ENCODE measurements at places on chromosomes 6 and 20. TPM values are rescaled to one million over a fixed set of nuclear protein-coding genes. Genes with fewer than 3 reads are reported as not detected.

Gene CUTA
- total RNA-seq: 149 TPM

Gene RREB1
- total RNA-seq: 17.7 TPM

Gene HSPA12B
- total RNA-seq: not detected

Gene ZNF311
- 0.73 TPM for total RNA-seq

Gene PRR18
- 0.09 TPM for total RNA-seq

Gene HLA-DRB5
- total RNA-seq: 1.1 TPM

Data from CD8-positive, alpha-beta memory T cell (primary cell).